ENCODE measurements at places on chromosomes 5 and 9.

GRCh38 chr5:180790020-180790419 lies 12.6 kb downstream of the MGAT1 start:
- no peak for DNase-seq

- no peak for DNase-seq
Observed at GRCh38 chr5:165906871-165907270, 2384.6 kb upstream of the WWC1 start.

DNA sequence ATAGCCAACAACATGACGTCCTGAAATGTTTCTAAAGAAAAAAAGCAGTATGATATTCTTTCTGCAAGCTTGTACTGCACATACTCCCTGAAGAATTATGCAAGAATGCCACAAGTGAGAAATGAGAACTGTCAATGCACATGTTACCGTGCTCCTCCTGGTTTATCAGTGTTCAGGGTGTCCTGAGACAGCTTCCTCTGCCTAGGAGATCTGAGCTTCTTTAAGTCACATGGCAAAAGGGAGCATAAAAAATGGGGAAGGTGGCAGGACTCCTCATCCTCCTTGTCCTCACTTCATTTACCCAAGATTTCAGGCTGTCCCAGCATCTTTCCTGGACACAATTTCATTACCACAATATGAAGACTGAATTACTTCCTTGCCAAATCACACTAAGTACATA lies 238.2 kb downstream of the GLIS3 start:
- DNase-seq = no peak

- no peak for DNase-seq
Observed at GRCh38 chr9:4727593-4727992, 13.4 kb downstream of the AK3 start.

DNA sequence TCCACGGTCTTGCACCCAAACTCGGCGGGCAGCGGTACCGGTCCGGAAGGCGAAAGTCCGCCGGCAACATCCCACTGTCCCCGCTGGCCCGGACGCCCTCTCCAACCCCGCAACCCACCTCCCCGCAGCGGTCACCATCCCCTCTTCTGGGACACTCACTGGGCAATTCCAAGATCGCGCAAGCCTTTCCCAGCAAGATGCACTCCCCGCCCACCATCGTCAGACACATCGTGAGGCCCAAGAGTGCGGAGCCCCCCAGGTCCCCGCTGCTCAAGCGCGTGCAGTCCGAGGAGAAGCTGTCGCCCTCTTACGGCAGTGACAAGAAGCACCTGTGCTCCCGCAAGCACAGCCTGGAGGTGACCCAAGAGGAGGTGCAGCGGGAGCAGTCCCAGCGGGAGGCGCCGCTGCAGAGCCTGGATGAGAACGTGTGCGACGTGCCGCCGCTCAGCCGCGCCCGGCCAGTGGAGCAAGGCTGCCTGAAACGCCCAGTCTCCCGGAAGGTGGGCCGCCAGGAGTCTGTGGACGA lies 33.3 kb downstream of the CD180 start:
- DNase-seq = no peak

Data from activated CD4-positive, alpha-beta T cell treated with anti-CD3 and anti-CD28 coated beads, Interleukin-2, amount 10 ng/mL, durations not matched to agents 7 days and 5 days (primary cell).